ENCODE measurements at places on chromosomes 13 and 19.

DNA sequence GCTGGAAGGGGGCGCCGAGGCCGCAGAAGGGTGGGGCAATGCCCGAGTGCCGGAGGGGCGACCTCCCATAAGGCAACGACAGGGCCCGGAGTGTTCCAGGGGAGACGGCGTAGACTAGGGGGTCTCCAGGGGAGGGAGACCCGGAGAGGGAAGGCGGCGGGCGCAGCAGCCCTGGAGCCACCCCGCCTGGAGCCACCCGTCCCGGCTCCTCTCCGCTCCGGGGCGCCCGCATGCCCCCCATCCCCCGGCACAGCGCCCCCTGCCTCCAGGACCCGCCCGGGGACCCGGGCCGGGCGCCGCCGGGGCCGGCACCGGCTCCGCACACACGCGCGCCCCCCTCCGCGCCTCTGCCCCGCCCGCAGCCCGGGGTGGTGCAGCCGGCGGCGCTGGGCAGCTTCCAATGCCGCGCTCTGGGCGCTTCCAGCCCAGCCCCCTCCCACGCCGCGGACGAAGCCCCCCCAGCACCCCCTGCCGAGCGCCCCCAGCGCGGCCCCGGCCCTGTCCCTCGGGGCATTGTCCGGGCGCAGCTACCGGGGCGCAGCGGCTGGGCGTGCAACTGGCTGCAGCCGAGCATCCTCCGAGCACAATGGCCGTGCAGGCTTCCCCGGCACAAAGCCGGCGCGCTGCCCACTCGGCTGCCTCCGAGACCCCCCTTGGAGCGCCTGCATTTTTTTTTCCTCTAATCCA lies 519 bp downstream of the PTPRS start:
- DNase-seq = no peak

DNA sequence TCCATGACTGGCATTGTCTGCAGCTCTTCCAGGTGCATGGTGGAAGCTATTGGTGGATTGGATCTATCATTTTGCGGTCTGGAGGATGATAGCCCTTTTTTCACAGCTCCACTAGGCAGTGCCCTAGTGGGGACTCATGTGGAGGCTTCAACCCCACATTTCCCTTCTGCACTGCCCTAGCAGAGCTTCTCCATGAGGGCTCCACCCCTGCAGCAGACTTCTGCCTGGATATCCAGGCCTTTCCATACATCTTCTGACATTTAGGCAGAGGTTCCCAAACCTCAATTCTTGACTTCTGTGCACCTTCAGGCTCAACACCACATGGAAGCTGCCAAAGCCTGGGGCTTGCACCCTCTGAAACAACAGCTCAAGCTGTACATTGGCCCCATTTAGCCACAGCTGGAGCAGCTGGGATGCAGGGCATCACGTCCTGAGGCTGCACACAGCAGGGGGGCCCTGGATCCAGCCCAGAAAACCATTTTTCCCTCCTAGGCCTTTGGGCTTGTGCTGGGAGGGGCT lies 800.2 kb upstream of the MIR17HG start:
- no peak for DNase-seq

DNA sequence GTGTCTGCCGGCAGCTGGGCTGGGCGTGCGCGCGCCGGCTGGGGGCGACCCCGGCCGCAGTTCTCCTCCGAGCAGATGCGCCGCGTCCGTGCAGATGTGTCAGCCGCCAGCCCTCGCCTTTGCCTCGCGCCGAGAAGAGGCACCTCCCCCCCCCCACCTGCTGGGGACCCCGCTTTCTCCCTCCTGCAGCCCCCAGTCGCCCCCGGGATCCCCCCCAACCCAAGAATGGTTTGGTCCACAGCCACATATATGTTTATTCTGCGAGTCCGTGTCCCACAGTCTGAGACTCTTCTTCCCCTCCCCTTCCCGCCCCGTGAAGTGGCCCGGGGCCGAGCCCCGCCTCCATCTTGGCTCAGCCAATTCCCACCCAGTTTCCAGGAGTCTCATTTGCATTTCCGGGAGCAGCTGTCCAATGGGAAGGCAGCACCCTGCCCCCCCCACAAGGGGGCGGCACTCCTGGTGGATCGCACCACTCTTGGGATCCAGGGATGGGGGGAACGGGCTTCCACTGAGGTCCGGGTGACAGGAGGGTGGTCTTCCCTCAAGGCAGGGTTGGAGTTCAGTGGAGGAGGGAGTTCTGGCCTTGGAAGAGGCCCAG lies 8.6 kb downstream of the ISOC2 start:
- DNase-seq = no peak

GRCh38 chr13:35793823-35794222 lies 317.3 kb upstream of the MAB21L1 start:
- DNase-seq = no peak

Data from stimulated activated CD8-positive, alpha-beta memory T cell treated with anti-CD3 and anti-CD28 coated beads, Interleukin-7, amount 100 ng/mL, for 1 hour (primary cell).